ENCODE measurements at places on chromosomes 6 and 20.

GRCh38 chr6:148681666-148682065, 65.2 kb upstream of the UST start:
- no peak for DNase-seq

DNA sequence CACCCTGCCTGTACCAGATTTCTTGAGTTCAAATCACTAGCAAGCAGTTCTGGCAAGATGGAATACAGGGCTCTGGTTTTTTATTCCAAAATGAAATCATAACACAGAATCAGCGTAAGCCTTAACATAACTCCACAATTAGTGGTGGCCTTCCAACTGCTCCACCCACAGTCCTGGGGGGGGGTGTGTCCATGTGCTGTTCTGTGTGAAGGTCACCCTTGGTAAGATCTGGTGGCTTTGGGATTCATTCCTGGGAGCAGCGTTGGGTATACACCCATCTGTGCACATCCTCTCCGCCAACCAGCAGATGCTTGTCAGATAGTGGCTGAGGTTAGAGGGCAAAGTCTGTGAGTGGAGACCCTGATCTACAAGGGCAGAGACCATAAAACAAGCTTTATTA, 49.9 kb upstream of the CD83 start:
- DNase-seq, result no peak

- DNase-seq, result no peak
Observed at GRCh38 chr20:34295284-34295683, 7.9 kb downstream of the AHCY start.

GRCh38 chr20:3932681-3933080, 43.5 kb downstream of the PANK2 start:
- DNase-seq, result no peak

- no peak for DNase-seq
Observed at GRCh38 chr6:90329386-90330077, 32.9 kb upstream of the BACH2 start.

DNA sequence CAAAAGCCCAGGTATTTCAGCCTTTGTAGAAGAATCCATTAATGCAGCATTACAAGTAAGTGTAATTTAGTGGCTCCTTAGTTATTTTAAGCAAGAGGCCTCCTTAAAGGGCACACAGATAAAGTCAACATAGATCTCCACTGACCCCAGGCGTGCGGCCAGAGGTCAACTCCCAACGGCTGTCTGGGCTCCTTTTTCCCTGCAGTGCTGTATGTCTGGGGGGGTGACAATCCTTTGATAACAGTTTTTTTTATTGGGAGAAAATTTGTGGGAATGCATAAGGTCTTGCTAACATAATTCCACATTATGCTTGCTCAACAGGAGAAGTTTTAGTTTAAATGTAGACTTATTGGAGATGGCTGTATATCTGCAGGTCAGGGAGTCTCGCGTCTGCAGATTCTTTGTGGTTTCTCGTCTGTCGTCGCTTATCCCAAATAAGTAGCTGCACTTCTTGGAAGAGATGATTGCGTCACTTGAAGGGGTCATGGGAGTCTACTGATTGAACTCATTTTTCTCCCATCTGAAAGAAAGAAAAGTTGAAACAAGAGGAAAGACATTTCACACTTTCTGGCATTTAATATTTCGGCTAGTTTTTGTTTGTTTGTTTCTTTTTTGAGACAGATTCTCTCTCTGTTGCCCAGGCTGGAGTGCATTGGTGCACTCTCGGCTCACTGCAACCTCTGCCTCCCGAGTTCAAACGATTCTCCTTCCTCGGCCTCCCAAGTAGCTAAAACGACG, 151.7 kb upstream of the AKAP12 start:
- DNase-seq, result no peak

DNA sequence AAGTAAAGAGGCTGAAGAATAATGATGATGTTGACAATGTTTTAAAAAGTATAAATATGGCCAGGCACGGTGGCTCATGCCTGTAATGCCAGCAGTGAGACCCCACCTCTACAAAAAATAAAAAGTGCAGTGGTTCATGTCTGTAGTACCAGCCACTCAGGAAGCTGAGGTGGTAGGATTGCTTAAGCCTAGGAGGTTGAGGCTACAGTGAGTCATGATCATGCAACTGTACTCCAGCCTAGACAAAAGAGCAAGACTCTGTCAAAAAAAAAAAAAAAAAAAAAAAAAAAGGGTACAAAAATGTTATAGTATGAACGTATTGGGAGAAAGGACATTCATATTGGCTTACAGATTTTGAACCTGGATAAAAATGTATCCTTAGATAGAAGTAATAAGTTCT, 543.1 kb upstream of the IRAK1BP1 start:
- no peak for DNase-seq

GRCh38 chr6:11921751-11922150, 90.4 kb upstream of the HIVEP1 start:
- no peak for DNase-seq

- no peak for DNase-seq
Observed at GRCh38 chr6:168959696-168960095, 293.9 kb downstream of the THBS2 start.
